PC-9 (cell line): ENCODE measurements at places on chromosomes 6 and 20.

DNA sequence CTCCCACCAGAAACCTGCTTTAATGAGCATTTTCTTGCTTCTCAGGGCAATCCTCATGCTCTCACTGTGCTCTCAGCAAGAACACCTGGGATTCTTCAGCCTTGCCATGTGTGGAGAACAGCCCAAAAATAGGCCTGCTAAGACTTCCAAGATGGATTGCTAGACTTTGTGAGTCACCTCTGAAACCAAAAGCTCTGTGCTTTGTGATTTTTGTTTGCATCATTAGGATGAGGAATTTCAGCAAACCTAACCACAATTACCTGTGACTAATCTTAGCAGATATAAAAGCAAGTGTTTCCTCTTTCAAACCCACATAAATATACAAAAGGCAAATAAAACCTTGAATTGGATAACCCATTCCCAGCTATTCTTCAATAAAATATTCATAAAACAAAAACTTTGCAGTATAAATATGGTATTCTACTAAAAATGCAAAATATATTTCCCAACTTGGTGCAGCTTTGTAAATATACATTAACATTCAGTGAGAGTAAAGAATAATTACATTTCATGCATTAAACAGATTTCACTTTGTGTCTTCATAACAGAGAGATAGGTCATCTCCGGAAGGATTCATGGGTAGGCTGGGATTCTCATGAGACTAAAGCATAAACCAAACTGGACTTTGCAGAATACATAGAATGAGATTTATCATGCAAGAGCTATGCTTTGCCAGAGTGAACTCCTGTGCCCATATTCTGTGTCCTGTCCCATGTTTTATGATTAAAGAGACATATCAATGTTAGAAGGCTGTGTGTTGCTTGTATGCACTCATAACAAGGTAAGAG lies 33.5 kb downstream of the TPBG start:
- DNase-seq: peak; percentile 54

DNA sequence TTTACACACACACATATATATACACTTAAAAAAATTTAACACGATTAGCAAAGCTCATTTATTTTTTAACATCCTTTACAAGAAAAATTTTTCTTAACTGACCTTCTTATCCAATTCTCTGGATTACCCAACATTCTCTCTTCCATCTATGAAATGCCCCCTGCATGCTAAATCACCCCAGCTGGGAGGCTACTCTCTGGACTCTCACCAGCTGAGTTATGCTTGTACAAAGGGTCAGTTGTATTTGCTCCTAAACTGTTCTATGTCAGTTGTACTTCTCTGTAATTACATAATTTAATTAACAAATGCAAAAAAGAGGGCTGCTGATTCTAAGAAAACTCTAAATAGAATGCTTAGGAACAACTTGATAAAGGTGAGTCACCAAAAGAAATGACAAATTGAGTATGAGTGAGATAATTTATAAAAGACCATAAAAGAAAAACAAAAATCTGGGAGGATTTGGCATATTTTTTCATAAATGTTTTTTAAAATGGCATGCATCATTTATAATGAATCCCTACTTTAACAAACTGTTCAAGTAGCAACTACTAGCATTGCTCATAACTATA lies 120.5 kb downstream of the KIF13A start:
- DNase-seq: no peak

- peak; percentile 64 for DNase-seq
Measured at GRCh38 chr20:17556837-17557674, 12.8 kb upstream of the DSTN start.

DNA sequence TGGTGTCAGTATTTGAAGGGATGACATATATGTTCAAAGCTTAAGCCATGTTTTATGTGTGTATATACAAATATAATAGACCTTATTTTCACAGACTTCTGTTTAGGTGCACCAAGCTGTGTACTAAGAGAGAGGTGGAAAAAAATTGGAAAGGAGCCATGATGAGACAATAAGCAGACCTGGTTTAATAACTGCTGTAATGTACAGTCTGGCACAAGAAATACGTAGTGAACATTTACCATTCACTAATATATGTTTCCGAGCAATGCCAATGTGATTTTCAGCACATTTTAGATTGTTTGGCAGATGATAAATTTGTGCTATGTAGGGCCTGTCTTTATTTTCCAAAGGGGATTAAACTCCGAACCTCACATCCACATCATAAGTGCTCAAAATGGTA lies 116.3 kb downstream of the KHDC1L start:
- no peak for DNase-seq

- DNase-seq: peak; percentile 33
Measured at GRCh38 chr6:20217324-20217855, 5.1 kb upstream of the MBOAT1 start.

DNA sequence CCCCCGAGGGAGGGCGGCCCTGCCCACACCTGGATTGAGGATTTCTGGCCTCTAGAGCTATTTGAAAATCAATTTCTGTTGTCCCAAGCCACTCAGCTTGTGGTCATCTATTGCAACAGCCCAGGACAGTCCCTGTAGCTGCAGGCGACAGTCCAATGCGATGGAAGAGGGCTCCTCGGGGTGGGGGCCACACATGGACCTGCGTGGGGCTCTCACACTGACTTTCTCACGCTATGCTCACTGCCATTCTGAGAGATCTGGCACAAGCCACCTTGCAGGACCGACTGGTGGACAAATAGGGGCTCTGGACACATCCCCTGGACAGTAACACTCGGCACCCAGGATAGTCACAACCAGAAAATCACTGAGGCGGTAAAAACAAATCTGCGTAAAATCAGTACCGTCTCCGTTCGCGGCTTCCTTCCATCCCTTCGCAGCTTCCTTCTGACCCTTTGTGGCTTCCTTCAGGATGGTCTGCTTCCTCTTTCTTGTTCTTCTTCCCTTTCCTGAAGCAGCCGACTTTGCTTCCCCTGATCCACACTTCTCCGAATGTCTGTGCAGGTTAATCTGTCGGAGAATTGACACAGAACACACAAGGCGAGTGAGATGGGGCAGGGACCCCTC lies 21.8 kb downstream of the CTCFL start:
- no peak for DNase-seq

DNA sequence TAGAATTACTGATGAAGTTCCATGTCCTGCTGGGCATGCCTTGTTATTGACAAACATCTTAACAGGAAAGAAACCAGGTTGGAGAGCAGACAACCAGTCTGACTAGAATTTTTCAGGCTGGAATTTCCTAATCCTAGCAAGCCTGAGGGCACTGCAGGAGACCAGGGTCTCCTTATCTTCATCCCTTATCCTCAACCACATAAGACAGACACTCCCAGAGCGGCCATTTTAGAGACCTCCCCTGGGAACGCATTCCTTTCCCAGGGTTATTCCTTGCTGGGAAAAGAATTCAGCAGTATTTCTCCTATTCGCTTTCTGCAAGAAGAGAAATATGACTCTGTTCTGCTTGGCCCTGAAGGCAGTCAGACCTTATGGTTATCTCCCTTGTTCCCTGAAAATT lies 803.7 kb downstream of the GRIK2 start:
- peak; percentile 0 for DNase-seq

GRCh38 chr6:35247642-35248231 lies 11.8 kb upstream of the ZNF76 start:
- DNase-seq: no peak

GRCh38 chr6:128478230-128479047 lies 42.0 kb downstream of the PTPRK start:
- DNase-seq: no peak

GRCh38 chr6:158284007-158284875 lies 28.0 kb upstream of the TULP4 start:
- DNase-seq: no peak

GRCh38 chr20:41245086-41245707 lies 72.3 kb downstream of the ZHX3 start:
- DNase-seq: no peak

- DNase-seq: no peak
Measured at GRCh38 chr20:50758469-50758868, 27.1 kb downstream of the PARD6B start.
